ENCODE measurements at places on chromosomes 2 and 18.

DNA sequence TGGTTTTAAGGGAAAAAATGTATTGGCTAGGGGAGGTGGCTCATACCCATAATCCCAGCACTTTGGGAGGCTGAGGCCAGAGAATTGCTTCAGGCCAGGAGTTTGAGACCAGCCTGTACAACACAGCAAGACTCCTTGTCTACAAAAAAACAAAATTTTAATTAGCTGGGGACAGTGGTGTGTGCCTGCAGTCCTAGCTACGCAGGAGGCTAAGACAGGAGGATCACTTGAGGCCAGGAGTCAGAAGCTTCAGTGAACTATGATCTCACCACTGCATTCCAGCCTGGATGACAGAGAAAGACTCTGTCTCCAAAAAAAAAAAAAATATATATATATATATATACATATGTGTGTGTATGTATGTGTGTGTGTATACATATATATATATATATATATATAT, 18.5 kb downstream of the CCDC88A start:
- no peak for DNase-seq

GRCh38 chr2:205060269-205060668, 515.0 kb downstream of the PARD3B start:
- DNase-seq = no peak

DNA sequence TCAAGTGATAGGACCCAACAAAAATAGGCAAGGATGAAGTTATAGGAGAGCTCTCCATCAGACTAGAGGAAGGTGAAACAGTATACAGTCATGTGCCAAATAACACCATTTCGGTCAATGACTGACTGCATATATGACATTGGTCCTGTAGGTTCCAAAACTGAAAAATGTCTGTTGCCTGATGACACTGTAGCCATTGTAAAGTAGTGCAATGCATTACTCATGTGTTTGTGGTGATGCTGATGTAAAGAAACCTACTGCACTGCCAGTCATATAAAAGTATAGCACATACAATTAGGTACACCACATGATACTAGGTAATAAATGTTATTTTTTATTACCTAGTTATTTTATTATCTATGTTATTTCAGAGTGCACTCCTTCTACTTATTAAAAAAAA, 147.9 kb downstream of the GREB1L start:
- no peak for DNase-seq

DNA sequence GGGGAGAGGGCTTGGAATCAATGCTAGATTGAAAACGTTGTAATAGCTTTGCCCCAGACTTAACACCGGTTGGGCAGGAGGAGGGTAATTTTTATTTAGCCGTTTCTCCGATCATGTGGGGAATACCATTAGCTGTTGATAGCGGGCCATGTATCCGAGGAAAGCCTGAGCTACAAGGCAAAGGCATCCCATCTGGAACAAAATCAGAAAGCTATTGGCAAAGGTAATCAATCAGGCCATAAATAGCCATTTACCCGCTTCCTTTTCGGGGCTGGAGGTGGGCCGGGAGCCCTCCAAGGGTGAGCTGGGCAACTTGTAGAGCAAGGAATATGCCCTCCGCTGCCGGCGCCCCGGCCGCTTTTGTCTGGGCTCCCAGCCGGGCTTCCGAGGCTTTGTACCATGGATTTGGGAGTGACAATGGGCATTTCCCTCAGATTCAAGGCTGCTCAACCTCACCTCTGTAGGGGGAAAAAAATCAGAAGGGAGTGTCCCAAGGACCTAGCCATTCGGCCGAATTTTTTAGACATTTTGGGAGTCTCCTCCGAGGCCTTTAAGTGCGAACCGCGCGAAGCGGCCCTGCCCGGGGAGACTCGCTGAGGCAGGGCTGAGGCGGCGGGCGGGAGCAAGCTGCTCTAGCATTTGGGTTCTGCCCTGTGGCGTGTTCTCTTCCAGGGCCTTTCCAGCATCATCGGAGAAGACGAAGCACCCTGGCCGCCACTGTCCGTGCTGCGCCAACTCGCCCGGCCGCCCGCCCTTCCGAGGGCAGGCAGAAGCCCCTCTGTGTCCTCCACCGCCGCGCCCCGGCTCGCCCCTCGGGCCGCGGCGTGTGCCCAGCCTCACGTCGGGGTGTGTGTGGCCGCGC, 1.1 kb upstream of the HOXD9 start:
- DNase-seq = no peak

GRCh38 chr2:85681372-85681763, 12.8 kb upstream of the GNLY start:
- no peak for DNase-seq

DNA sequence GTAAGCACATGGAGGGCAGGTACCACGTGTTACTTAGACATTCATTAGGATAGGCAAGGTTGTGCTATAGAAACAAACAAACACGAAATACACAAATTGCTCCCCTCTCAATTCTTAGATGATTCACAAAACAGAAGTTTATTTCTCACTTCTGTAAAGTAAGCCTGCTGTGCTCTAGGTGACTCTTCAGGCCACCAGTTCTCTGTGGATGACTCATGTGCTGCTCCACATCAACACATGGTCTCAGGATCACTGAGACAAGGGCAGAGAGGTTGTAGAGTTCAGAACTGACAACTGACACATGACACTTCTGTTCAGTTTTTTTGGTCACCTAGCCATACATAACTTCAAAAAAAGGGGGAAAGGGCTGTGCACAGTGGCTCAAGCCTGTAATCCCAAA, 70.6 kb downstream of the DAW1 start:
- no peak for DNase-seq

DNA sequence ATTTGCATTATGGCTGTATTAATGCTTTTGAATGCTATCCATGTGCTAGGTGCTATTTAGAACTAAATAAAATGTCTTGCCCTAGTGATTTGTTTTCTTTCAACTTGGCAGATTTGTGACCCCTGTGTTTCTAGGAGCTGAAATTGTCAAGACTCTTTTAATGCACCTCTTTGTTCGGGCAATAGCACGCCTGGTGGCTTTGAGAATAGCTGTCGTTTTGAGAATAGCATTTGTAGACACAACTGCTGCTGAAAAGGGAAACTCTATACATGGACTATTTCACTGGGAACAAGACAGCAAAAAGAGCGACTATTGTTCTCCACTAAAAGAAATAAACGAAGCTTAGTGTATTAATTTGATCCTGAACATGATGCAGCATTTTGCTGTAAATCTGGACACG, 352.1 kb upstream of the ZNF521 start:
- DNase-seq = no peak

GRCh38 chr2:197425550-197425949, 9.3 kb downstream of the SF3B1 start:
- DNase-seq = no peak

DNA sequence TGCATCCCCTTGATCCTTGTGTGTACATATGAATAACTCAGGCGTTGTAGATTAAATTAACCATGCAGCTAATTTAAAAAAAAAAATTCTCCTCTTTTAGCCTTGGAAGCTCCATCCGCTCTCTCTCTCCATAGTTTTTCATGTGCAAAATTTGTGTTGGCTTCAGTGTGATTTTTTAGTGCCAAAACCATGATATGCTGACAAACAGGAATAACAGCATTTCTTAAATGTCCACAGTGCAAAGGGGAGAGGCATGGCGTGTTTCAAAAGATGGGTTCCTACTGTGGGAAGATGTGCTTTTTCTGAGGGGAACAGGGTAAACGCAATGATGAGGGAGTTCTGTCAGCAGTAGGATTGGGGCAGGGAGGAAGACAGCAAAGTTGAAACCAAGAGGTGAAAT, 247.0 kb downstream of the ICOS start:
- no peak for DNase-seq

- DNase-seq = no peak
Measured at GRCh38 chr18:30057398-30057797, 985.1 kb downstream of the DSC3 start.

DNA sequence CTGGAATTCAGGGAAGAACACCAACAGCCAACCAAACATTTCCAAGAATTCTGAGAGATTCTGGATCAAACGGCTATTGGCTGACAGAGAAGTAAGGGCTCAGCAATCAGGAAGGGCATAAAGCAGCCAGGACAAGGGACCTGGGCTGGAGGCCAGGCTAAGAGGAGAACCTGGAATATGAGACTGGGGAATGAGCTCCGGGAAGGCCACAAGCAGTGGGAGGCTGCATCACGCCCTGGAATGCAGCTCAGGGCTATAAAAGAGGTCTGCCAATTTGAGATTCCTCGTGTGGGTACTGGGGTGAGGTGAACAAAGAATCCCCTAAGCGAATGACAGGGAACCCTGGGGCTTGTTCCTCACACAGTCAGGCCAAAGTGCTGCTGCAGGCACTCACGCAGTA, 60.4 kb downstream of the ANO7 start:
- no peak for DNase-seq

DNA sequence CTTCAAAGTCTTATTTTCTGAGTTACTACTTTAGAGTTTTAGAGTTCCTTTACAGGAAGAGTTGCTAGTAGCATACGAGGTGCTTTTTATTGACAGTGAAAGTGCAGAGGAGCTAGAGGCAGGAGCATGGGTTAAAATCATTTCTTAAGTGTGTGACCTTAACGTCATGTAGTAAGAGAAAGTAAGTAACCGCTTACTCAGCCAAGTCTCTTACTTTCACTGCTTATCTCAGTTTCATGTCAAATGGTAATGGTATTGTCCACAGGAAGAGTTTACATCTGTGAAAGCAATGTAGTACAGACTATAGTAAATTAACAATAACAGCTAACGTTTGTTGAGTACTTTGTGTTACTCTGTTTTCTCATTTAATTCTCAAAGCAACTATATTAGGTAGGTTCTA, 12.6 kb downstream of the NDUFAF7 start:
- no peak for DNase-seq

GRCh38 chr2:176665086-176665485, 395.8 kb downstream of the MTX2 start:
- DNase-seq = no peak

DNA sequence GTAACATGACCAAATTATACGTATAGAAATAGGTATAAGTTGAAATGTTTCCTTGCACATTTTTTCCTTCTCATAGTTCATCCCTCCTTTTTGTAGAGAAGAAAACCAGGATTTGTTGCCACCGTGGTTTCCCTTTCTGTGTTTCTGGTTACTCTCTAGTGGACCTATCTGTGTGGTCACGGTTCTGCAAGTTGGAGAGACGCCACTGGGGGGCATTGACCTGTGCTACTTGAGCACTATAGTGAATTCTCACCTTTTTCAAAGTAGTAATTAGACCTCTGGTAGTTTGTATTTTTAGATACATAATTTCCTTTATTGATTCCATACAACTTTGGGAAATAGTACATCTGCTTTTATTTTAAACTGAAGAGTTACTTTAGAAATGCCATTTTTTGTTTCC, 444.8 kb downstream of the PTPRM start:
- DNase-seq = no peak

DNA sequence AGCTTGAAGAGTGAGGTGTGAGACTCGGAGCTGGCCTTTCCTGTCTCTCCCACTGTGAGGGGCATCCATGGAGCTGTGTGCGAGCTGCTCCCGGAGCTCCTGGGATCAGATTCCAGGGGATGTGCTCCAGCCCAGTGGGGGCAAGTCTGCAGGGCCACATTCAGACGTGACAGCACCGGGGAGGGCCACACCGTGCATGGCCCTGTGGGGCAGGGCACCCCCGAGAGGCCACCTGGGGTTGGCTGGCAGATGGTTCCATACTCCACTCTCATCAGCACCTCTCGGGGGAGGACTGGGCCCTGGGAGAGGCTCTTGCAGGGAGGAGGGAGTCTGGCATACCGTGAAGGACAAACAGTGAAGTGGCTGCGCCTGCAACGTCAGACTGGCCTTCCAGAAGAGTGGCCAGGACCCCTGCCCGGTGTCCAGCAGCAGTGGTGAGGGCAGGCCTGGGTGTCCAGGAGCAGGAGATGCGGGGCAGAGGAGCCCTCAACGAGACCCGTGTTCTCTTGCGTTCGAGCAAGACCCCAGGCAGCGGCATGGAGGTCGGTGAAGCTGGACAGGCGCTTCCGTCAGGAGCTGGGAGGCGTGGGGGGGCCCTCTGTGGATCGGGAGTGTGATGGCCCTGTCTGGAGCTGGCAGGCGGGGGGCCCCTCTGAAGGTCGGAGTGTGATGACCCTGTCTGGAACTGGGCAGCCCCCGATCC, 84.3 kb downstream of the ASB1 start:
- no peak for DNase-seq

- no peak for DNase-seq
Measured at GRCh38 chr18:61397222-61397621, 64.0 kb downstream of the CDH20 start.

DNA sequence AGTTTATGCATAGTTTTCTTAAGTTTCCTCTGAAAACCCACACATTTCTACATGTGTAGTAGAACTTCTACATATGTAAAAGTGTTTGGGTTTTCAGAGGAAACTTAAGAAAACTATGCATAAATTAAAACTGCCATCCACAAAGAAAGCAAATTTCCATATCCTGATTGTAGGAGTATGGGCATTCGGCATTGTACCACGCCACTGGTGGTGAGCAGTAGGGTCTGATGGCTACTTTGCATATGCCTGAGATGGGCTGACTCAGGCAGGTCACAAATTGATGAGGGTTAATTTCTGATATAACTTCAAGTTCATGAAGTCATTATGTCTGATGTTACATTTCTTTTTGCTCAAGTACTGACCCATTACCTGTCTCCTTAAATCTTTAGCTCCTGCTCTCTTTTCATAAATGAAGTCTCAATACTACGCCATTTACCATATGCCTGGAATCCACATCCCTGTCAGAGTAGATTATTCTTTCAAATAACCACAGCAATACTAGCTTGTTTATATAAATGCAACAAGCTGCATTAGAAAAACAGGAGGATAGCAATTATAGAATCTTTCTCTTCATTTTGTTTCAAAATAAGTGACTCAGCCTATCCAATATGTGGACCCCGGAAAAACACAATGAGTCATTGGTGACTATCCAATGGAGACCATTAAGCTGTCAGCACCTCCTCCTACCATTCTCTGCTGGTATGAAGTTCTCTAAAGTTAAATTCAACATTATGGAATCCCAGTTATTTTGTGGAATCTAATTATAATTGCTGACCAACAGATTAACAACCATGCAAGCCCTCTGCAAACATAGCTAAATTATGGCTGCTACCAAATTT, 355.2 kb upstream of the UBE2E3 start:
- no peak for DNase-seq

GRCh38 chr2:119438128-119438656, 6.5 kb downstream of the TMEM37 start:
- no peak for DNase-seq

GRCh38 chr2:120659275-120659977, 76.2 kb upstream of the GLI2 start:
- no peak for DNase-seq

GRCh38 chr2:84882414-84882738, 1.5 kb upstream of the TRABD2A start:
- no peak for DNase-seq
